ENCODE measurements at places on chromosomes 12 and 14. TPM values are rescaled to one million over a fixed set of nuclear protein-coding genes. Genes with fewer than 3 reads are reported as not detected.

Gene OR4K1
- not detected for total RNA-seq

Gene NANOG
- total RNA-seq: 2.0 TPM

Gene KLHL33
- 0.86 TPM for total RNA-seq

Gene PLEKHG7
- not detected for total RNA-seq

Gene LALBA
- total RNA-seq: not detected

Gene FOXN4
- total RNA-seq: 0.13 TPM

Gene SLC17A8
- total RNA-seq: 0.55 TPM

Gene ZFHX2
- 22.0 TPM for total RNA-seq

Gene C12orf54
- 0.95 TPM for total RNA-seq

Gene TROAP
- not detected for total RNA-seq

Gene RTL1
- total RNA-seq: 0.10 TPM

Gene KCNC2
- total RNA-seq: 113 TPM

Gene SSPN
- total RNA-seq: 21.5 TPM

Gene TMCC3
- 38.5 TPM for total RNA-seq

Gene LHX5
- total RNA-seq: not detected

Gene JDP2
- total RNA-seq: 28.1 TPM

Gene TEX52
- total RNA-seq: not detected

Gene TCP11L2
- total RNA-seq: 43.2 TPM

Gene GAS2L3
- 1.8 TPM for total RNA-seq

Gene CRACR2A
- total RNA-seq: 2.7 TPM

Gene GPR33
- total RNA-seq: not detected

Gene COX8C
- 1.2 TPM for total RNA-seq

Gene GDF3
- not detected for total RNA-seq

Gene RIMKLB
- total RNA-seq: 41.1 TPM

Gene KRT82
- not detected for total RNA-seq

Gene JPH4
- total RNA-seq: 226 TPM
